Esophagus muscularis mucosa (tissue), 4 donors: ENCODE measurements at places on chromosomes 5 and 9. TPM values are rescaled to one million over a fixed set of nuclear protein-coding genes. Genes with fewer than 3 reads are reported as not detected.
A peak's percentile ranks its signal among the peaks of the same experiment; 100 is the strongest.

Gene GAPVD1
- total RNA-seq: 42.3 TPM

Gene SPATA31E1
- not detected for total RNA-seq

Gene ADRA1B
- 3.2 TPM for total RNA-seq

Gene SLC45A2
- 0.26 TPM for total RNA-seq

Gene GPR151
- not detected for total RNA-seq

Gene GABRA6
- not detected for total RNA-seq

Gene PCDHB2
- 2.1 TPM for total RNA-seq

Gene OR1Q1
- not detected for total RNA-seq

Gene ECM2
- total RNA-seq: 9.1 TPM

Gene PCDHGA10
- 2.3 TPM for total RNA-seq

Gene C5orf52
- total RNA-seq: not detected

Gene NMRK1
- total RNA-seq: 10.4 TPM

Gene PPP3R2
- total RNA-seq: 0.06 TPM

Gene ORM2
- not detected for total RNA-seq

Gene C9orf153
- total RNA-seq: 0.46 TPM

Gene SLC27A6
- total RNA-seq: 41.3 TPM

Gene PCDHGB4
- 5.0 TPM for total RNA-seq

Gene FSTL4
- not detected for total RNA-seq

Gene NME5
- 3.0 TPM for total RNA-seq

GRCh38 chr9:98594546-98595160 is 114.1 kb downstream of the GABBR2 start:
- no peak for DNase-seq

- no peak for DNase-seq
Measured at GRCh38 chr9:73131461-73131860, 20.2 kb upstream of the ANXA1 start.

DNA sequence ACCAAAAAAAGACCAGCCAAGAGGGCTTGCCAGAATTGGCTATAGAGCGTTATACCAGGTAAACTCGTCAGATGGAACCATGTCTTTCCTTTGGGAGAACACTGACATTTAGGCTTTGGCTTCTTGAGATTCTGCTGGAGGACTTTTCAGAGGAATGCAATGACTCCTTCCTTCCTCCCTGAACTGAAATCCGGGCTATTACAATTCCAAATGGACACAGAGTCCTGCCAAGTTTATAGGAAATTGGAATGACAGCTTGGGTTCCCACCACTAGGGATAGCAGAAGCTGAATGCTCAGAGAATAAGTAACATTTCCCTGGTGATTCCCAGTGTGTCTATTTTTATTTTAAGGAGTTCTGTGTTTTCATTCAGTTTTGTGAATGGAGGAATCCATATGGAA is 143.0 kb downstream of the FGF1 start:
- no peak for DNase-seq

- DNase-seq: no peak
Measured at GRCh38 chr5:31993165-31993961, 180.8 kb downstream of the GOLPH3 start.

DNA sequence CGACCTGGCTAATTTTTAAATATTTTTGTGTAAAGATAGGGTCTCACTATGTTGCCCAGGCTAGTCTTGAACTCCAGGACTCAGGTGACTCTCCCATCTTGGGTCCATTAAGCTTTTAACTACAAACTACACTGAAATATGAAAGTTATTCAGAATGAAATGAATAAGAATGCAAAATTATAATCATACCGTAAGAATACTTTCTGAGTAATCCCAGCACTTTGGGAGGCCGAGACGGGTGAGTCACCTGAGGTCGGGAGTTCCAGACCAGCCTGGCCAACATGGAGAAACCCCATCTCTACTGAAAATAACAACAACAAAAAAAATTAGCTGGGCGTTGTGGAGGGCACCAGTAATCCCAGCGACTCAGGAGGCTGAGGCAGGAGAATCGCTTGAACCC is 1.1 kb upstream of the ORM1 start:
- DNase-seq: no peak

- no peak for DNase-seq
Measured at GRCh38 chr5:143134900-143135299, 268.6 kb downstream of the NR3C1 start.

DNA sequence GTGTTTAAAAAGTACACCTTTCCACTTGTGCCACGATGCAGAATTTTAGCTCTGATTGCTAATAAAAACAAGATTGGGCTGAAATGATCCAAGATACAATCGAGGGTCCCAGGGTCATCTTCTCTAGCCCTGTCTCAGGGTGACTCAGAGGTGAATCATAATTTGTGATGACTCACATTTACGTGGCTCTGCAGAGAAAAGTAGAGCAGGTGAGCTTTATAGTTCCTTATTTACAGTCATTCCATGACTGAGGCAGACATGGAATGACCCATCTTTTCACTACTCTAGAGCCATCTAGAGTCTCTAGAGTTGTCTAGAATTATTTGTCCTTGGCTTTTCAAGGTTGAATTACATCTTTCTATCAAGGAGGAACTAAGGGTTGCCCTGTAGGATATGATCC is 155.2 kb downstream of the GAS1 start:
- DNase-seq: no peak

- DNase-seq: no peak
Measured at GRCh38 chr5:138963763-138964371, 88.7 kb upstream of the LRRTM2 start.

DNA sequence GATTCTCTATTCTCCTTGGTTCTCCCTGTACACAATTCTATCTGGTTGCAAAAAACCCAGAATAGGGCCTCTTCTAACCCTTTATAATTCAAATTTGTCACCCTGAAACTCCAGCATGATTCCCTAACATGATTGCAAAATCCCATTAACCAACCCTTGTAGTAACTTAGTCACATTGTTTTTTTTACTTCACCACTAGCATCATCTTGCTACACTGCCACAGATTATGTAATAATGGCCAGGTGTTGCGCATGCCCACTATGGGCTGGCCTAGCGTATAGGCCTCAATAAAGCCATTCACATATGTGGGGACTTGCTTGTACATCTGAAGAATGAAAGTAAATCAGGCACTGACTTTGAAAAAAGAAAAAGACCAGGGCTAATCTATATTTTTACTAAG is 25.7 kb downstream of the FAM170A start:
- no peak for DNase-seq

GRCh38 chr5:75885849-75886596 is 168.8 kb upstream of the POC5 start:
- peak; percentile 77 for DNase-seq

DNA sequence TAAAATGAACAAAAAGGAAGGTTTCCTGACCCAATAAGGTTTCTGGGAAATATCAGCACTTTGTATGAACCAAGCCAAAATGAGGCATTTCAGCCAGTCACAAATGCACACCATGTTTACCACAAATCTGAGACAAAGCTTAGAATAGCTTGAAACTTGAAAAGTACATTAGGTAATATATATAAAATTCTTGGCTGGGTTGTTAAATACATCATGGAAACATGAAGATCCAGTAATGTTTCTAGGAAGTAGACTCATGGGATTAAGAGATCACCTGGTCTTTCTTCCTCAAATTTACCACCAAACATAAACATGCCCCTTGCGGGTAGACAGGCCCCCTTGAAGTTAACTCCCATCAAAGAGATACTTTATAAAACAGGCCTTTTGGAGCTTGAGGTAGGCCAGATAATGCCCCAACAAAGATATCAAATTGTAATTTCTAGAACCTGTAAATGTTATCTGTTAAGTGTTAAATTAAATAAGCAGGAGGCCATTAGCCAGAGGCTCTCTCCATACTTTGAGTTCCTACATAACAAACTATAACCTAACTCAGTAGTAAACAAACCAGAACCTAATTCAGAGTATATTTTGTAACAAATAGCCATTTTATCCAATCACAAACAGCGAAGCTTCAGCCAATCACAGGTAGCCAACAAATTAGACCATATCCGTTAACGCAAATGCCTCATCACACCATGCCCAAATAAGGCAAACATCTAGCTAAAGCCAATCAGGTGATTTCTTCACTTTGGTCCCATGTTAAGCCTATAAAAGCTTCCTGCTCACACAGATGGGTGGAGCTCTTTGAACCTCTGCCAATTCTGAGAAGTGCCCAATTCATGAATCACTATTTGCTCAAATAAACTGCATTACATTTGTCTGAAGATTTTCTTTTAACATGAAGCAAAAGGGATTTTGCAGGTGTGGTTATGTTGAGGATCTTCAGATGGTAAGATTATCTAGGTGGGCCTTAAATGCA is 127.9 kb upstream of the TARS1 start:
- no peak for DNase-seq

DNA sequence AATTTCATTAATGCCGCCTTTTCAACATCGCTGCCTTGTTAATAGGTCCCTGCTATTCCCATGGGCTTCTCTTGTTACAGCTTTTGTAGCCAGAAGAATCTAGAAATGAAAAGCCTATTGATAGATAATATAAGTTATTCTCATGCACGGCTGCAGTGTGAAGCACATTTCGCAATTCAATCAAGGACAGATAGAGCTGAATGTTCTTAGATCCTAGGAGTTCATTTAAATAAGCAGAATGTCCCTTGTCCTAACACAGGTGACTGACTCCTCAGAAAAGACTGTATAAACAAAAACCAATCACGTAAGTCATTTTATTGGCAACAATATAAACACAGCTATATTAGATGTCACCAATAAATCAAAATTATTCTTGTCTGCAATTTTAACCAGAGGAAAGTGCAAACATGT is 9.4 kb downstream of the GLIS3 start:
- DNase-seq: peak; percentile 5

- no peak for DNase-seq
Measured at GRCh38 chr9:133426011-133426410, 3.8 kb downstream of the ADAMTS13 start.

GRCh38 chr5:54632131-54632701 is 114.7 kb downstream of the SNX18 start:
- no peak for DNase-seq

DNA sequence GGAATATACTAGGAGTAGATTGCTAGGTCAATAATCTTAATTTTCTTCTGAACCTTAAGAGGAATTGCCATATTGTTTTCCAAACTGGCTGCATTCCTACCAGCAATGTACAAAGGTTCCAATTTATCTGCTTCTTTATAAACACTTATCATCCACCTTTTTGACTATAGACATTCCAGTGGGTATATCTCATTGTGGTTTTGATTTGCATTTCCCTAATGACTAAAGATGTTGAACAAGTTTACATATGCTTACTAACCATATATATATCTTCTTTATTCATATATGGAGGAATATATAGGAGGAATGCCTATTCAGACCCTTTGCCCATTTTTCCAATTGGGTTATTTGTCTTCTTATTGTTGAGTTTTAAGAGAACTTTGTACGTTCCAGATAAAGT is 7.6 kb downstream of the DNAJC18 start:
- no peak for DNase-seq

GRCh38 chr5:54616518-54617220 is 99.1 kb downstream of the SNX18 start:
- DNase-seq: no peak

- no peak for DNase-seq
Measured at GRCh38 chr5:143865426-143866025, 53.6 kb downstream of the HMHB1 start.

- no peak for DNase-seq
Measured at GRCh38 chr5:129771058-129771838, 23.4 kb downstream of the MINAR2 start.

- DNase-seq: no peak
Measured at GRCh38 chr5:63686181-63686580, 276.1 kb downstream of the HTR1A start.

DNA sequence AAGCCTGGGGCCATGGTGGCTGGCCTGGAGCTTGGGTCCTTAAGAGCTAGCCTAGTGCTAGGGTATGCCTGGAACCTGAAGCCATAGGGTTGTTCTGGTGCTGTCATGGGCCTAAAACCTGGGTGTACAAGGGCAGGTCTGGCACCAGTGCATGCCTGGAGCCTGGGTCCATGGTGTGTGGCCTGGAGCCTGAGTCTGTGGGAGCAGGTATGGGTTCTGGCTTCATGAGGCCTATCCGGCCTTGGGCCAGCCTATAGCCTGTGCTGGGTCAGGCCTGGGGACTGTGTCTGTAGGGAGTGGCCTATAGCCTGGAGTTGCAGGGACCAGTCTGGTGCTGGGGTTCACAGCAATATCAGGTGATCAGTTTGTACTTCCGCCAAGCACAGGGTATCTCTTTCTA is 347.2 kb upstream of the MEF2C start:
- no peak for DNase-seq

DNA sequence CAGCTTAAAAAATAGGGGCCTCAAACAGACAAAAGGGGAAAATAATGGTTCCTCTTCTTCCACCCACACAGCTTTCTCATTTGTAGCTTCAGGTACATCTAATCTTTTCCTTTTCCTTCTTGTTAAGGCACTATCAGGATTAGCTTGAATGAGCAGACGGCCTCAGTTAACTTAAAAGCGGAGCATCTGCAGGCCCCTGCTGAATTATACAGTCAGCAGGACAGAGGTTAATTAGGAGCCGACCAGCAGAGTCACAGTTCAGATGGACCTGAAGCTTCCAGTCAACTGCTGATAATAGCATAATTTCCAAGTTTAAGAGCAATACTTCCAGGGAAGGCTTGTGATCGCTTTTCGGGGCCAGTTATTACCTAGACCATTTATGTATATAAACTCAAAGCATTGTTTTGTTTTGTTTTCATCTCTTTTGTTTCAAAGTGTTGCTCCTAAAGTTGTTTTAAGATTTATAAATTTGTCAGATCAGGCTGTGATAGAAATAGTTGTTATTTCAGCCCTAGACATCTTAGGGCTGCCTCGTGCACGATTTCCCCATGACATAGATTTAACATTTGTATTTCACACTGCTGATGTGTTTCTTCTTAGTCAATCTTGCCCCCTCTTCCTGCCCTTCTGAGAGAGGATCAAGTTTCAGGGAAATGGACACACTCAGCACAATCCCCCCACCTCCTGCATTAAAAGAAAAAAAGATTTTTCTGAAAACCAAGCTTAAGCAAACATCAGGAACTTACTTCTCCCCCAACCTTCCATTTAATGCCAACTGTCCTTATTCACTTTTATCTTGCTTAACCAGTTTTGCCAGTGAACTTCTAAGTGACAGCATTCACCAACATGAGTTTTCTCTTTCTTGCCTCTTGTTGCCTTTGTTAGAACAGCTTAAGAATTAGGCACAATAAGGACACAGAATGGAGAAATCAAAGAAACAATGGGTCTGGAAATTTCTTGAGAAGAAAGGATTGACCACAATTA is 449.8 kb downstream of the ARHGEF28 start:
- no peak for DNase-seq
